ENCODE measurements at places on chromosomes 12 and 14.
A peak's percentile ranks its signal among the peaks of the same experiment; 100 is the strongest.

DNA sequence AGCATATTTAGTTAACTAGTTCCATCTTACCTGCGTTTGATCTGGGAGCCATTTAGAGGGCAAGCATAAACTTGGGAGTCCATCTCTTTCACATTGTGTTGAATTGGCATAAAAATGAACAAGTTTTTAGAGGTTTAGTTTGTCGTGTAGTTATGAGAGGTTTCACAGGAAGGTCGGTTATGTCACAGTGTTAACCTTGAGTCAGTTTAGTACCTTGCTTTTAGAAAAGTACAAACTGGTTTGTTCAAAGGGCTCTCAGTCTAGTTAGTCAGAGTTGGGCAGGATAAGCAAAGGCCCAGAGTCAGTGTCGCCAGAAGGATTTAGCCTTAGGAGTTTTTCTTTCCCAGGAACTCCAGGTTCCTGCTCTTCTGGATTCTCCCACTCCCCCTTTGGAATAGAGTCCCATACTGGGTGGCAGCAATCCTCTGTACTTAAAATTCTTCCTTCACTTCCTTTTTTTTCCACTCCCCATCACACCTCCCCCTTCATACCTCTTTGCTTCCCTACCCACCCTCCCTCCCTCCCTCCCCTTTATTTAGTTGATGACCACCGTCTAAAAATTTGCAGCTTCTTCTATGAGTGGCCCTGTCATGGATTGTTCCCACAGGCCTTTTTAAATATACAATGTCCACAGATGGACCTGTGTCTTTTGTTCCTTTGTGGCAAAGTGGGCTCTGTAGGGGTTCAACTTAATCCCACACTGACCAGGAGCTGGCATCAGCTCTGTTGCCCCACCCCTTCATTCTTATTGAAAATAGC is 12.1 kb downstream of the PCBP2 start:
- no peak for DNase-seq

DNA sequence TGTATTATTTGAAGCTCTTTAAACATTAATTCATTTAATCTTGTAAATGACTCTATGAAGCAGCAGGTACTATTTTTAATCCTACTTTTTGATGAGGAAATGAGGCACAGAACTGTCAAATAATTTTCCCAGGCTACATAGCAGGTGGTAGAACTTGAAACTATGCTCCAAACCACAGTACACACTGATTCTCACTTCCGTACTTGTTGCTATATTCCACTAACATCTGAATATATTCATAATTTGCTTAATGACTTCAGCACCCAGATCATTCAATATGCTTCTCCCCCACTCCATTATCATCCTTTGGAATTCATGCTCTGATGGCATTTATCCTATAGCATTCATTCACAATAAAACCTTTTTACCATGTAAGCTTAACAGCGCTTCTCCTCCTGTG is 4.9 kb downstream of the ERGIC2 start:
- no peak for DNase-seq

- DNase-seq: no peak
Observed at GRCh38 chr12:96585977-96586376, 96.6 kb downstream of the CFAP54 start.

- no peak for DNase-seq
Observed at GRCh38 chr12:4320497-4320852, 538 bp upstream of the TIGAR start.

- DNase-seq: no peak
Observed at GRCh38 chr14:36450550-36450949, 69.5 kb downstream of the NKX2-1 start.

DNA sequence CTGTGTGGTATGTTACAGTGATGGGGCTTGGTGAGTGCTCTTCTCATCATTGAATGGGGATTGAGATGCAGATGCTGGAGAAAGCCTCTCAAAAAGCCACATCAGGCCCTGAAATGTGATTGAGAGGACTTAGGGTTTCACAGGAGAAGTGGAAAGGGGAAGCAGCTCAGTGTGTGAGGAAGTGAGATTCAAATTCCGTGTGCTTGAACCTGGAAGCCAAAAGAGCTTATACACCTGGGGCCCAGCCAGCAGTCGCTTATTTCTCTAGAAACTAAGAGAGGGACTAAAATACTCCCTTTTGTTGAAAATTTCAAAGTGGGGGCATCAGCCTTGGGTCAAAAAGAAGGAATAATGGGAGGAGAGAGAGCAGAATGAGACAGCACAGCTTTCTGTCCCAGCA is 39.1 kb upstream of the GZMB start:
- DNase-seq: peak; percentile 63

GRCh38 chr14:75011356-75011994 is 8.8 kb downstream of the EIF2B2 start:
- no peak for DNase-seq

- peak; percentile 5 for DNase-seq
Observed at GRCh38 chr14:68805414-68805813, 12.5 kb upstream of the ZFP36L1 start.

- no peak for DNase-seq
Observed at GRCh38 chr12:116432314-116432750, 126.8 kb upstream of the MAP1LC3B2 start.

DNA sequence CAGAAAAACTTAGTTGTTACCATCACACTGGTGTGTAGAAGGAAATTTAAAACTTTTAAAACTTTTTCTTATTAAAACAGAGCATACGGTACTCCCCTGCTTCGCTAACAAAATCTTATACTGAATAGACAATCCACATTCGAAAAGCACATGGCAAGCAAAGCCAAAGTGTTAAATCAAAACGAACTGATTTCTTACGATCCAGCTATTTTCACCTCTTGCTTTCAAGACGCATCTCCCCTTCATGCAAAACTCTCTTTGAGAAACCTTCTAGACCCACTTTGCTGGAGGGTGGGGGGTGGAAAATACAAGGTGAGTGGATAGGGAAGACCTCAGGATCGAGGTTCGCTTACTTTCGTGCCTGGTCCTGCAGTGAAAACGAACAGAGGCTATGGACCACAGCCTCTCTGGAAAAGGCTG is 328 bp downstream of the INTS13 start:
- DNase-seq: no peak

DNA sequence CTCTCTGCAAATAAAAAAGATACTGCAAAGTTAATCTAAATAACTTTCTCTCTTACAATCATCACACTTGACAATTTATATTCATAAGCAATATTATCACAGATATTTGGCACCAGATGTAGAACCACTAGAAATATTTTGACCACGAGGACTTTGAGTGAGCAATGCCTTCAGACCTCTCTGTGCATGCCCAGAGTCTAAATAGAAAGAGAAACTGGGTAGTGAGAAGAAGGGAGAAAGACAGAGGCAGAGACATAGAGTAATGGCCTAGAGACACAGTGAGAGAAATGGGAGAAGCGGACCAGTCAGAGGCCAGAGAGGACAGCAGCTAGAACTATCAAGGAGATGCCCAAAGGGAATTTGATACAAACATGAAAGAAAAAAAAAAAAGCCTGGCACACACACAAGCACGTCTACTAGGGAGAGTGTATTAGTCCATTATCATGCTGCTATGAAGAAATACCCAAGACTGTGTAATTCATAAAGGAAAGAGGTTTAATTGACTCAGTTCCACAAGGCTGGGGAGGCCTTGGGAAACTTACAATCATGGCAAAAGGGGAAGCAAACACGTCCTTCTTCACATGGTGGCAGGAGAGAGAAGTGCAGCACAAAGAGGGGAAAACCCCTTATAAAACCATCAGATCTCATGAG is 41.1 kb downstream of the BMP4 start:
- no peak for DNase-seq

DNA sequence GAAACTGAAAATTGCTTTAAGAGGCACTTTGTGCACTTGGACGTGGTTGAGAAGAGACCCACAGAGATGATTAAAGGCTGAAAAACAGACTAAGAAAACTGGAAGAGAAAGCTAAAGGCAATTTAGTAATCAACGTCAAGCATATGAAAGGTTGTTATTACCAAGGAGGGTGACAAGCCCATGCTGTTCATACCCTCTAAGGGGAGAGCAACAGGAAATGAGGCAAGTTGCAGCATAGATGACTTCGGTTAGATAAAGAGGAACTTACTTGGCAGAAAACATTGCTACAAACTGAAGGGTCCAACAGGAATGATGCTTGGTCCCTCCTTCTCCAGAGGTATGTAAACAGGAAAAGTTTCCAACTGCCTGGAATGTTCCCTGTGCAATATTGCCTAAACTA is 107.8 kb downstream of the DUSP6 start:
- no peak for DNase-seq

DNA sequence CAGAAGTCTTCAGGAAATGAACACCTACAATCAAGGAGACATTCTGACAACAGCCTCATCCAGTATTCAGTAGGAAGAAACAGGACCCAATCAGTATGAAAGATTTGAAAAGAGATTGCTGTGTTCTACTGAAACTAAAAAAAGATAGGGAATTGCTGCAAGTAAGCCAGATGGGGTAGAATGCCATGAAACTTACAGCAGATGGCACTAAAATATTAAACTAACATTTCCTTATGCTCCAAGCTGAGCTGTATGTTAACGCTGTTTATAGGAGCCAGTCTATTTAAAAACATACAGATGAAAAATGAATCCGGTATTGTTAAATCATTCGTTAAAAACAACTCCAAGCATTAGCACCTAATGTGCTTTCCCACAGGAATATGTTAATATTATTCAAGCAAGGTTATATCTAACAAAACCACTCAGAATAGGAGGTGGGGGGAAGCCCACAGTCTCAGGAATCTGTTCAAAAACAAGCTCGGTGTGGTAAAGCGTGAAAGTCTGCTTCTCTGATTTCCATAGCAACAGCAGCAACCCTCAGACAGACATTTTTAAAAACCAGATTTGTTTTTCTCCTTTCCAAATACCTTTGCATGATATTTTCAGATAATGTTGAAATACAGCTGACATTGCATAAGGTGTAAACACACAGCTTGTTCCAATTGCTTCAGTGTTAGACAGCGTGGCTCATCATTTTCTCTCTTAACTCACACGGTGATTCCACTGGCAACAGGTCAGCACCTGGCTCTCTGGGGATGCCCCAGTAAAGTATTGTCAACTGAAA is 131.4 kb upstream of the CCDC175 start:
- DNase-seq: no peak

GRCh38 chr12:66453844-66454243 is 151.6 kb downstream of the HELB start:
- DNase-seq: no peak

GRCh38 chr14:74615735-74616134 is 3.7 kb upstream of the LTBP2 start:
- no peak for DNase-seq

DNA sequence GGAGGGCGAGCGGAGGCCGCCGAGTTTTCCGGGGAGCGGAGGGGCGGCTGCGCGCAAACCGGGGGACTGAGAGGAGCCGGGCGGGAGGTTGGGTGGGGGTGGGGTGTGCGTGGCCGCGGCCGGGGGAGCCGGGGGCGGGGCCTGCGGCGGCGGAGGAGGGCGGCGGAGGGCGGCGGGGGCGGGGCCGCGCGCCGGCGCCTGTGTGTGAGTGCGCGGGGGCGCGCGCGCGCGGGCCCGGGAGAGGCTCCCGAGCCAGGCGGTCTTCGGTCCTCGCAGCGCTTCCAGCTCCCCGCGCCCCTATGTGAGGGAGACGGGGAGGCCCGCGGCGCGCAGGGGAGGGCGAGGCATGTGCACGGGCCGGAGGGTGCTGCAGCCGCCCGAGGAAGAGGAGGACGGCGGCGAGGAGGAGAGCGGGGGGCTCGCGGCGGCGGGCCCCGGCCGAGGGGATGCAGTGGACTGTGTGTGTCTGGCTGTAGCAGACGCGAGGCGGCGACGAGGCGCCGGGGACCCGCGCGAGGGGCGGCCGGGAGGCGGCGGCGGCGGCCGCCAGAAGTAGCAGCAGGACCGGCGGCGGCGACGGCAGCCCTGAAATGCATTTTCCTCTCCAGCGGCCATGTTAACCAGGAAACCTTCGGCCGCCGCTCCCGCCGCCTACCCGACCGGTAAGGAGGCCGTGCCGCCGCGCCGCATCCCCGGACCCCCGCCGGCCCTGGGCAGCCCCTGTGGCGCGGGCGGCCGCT is at the start of gene DYRK2:
Gene DYRK2, plus strand, starts transcription at position 225 of the 740 bp plus-strand sequence. Its CDS starts 389 bp downstream, at position 614.
- DNase-seq: peak; percentile 90

Measured in germinal center (tissue), 1 donor.